ENCODE measurements at places on chromosomes 16 and 17. TPM values are rescaled to one million over a fixed set of nuclear protein-coding genes. Genes with fewer than 3 reads are reported as not detected.

Gene NOS2
- total RNA-seq: not detected

Gene CDH16
- total RNA-seq: not detected

Gene TPSG1
- not detected for total RNA-seq

GRCh38 chr17:49677933-49678847 lies at the start of gene SPOP:
Gene SPOP (minus strand): TSS chr17:49678097. CDS start chr17:49622810, 55,287 bp downstream.
- DNase-seq: peak; percentile 100

GRCh38 chr17:21174713-21175112 lies 39.2 kb downstream of the TMEM11 start:
- peak; percentile 51 for DNase-seq

Data from umbilical cord (tissue), 2 donors.